Activated naive CD8-positive, alpha-beta T cell treated with anti-CD3 and anti-CD28 coated beads for 36 hours (primary cell): ENCODE measurements at places on chromosomes 4 and X.

- H3K36me3 ChIP-seq, result no peaks in the 10 kb centered on the region
- H3K27ac ChIP-seq, result no peak overlapping the region
- peaks cover 11% of the 10 kb centered on the region for H3K27me3 ChIP-seq
- no peaks in the 10 kb centered on the region for H3K4me1 ChIP-seq
- H3K4me3 ChIP-seq, result no peak overlapping the region
Measured at GRCh38 chr4:168691631-168692369, 194.9 kb downstream of the PALLD start.

GRCh38 chr4:52728691-52729240 is 22.5 kb downstream of the ERVMER34-1 start:
- H3K27me3 ChIP-seq, result no peaks in the 10 kb centered on the region
- H3K27ac ChIP-seq, result no peak overlapping the region
- H3K36me3 ChIP-seq, result no peaks in the 10 kb centered on the region
- no peaks in the 10 kb centered on the region for H3K4me1 ChIP-seq

- peaks cover 4% of the 10 kb centered on the region for H3K27me3 ChIP-seq
- no peak for DNase-seq
- no peaks in the 10 kb centered on the region for H3K36me3 ChIP-seq
- no peak overlapping the region for H3K4me3 ChIP-seq
- H3K27ac ChIP-seq, result no peak overlapping the region
Measured at GRCh38 chr4:185662030-185662778, 126.9 kb upstream of the PDLIM3 start.

DNA sequence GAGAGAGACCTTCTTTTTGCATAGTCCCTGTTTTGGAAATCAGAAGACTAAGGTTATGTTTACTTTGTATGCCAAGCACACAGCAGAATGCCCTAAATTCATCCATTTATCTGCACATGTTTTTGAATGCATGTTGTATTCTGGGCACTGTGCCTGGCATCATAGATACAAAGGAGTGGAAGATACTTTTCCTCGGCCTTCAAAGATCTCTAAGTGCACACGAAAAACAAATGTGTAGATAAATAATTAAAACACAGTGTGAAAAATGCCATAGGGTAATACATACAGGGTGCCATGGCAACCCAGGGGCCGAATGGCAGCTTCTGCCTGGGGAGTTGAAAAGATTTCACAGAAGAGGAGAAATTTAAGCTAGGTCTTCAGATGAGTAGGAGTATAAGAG is 390.6 kb upstream of the ATOH1 start:
- no peak for DNase-seq
- H3K36me3 ChIP-seq, result no peaks in the 10 kb centered on the region
- H3K27me3 ChIP-seq, result no peaks in the 10 kb centered on the region

DNA sequence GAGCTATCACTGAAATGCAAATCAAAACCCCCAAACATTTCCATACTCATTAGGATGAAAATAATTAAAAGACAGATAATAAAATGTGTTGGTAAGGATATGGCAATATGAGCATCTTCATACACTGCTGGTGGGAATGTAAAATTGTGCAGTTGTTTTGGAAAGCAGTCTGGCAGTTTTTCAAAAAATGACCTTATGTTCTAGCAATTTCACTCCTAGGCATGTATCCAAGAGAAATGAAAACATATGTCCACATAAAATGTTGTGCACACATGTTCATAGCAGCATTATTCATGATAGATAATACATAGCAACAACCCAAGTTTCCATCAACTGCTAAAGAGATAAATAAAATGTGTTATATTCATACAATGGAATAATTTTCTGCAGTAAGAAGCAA is 14.8 kb upstream of the GPRASP2 start:
- H3K4me1 ChIP-seq, result no peaks in the 10 kb centered on the region
- H3K27ac ChIP-seq, result no peak overlapping the region
- no peak overlapping the region for H3K4me3 ChIP-seq
- peaks cover 6% of the 10 kb centered on the region for H3K36me3 ChIP-seq

- no peak for DNase-seq
- H3K36me3 ChIP-seq, result peaks cover 25% of the 10 kb centered on the region
- H3K27me3 ChIP-seq, result no peaks in the 10 kb centered on the region
- no peak overlapping the region for H3K27ac ChIP-seq
- H3K4me3 ChIP-seq, result no peak overlapping the region
- H3K4me1 ChIP-seq, result peaks cover 2% of the 10 kb centered on the region
Measured at GRCh38 chrX:2457289-2458133, 43.3 kb downstream of the DHRSX start.
